HFF-Myc (cell line): ENCODE measurements at places on chromosomes 1 and 21.

GRCh38 chr1:206609229-206609991, 2.9 kb downstream of the EIF2D start:
- DNase-seq, result peak; percentile 14

DNA sequence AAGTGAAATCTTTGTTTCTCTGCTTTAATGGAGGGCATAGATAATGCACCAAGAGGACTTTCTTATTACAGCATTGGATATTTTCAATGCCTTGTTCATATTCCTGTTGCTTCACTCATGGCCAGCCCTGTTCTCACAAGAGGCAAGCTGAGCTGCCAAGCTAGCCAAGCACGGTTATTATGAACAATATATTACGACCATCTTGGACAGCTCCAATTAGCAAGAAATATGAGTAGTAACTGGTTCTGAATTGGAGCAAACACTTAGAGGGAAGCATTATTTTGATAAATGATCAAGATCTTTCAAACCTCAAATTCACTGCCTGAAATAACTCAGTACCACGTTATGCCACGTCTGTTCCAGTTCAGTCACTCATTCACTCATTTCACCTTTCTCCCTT, 159.8 kb downstream of the SETD4 start:
- DNase-seq, result no peak

- no peak for DNase-seq
Observed at GRCh38 chr1:28045777-28046176, 42.6 kb downstream of the EYA3 start.

DNA sequence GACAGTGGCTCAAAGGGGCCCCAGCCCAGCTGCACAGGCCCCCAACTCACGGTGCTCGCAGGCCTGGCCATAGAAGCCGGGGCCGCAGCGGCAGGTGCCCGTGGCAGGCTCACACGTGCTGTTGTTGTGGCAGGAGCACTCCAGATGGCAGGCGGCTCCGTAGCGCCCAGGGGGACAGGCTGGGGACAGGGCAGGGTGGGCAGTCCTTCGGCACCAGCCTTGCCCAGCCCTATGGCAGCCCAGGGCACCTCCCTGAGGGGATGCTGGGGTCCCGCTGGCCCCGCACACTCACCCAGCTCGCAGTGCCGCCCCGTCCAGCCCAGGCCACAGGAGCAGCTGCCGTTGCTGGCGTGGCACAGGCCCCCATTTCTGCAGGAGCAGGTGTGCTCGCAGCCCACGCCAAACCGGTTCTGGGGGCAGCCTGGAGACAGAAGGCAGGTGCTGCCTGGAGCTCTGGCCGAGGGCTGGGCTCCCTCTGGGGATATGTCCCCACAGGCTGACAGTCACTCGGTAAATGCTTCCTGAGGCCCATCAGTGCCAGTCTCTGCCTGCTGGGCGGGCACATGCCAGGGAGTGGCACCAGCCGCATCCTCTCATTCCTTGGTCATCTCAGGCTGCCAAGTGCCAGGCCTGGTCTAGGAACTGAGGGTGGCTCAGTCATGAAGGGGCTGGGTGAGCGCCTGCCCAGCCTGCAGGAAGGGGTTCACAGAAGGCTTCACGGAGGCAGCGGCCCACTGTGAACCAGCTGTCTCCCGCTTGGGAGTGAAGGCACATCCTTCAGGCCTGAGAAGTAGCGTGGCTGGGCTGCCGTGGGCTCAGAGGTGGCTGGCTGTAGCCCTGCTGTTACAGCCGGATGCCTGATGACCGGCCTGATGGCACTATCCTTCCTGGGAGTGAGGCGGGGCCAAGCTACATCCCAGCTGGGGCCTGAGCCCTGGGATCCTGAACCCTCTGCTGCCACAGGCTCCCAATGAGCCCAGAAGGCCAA, 40.1 kb downstream of the ARHGEF16 start:
- no peak for DNase-seq

DNA sequence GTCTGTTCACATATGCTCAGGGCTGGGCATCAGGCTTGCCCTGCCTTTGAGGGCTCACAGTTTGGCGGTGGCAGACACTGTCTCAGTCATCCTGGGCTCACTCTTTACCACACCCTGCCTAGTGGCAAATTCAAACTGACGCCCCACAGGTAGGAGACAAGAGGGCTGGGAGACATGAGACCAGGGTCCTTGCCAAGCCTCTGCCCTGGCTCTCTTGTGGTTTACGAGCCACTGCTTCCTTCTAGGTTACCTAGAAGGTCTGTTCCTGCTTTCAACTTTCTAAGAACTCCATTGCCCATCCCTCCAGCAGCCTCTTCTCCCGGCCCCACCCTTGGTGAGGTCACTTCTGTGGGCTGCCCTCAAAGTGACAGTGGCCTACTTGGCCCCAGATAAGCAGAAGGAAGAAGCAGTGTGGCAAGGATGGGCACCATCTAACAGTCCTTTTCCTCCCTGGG, 10.5 kb downstream of the KIF21B start:
- DNase-seq, result no peak

GRCh38 chr1:64401285-64401684, 68.6 kb upstream of the CACHD1 start:
- DNase-seq, result no peak
